Fibroblast of lung (primary cell): ENCODE measurements at places on chromosomes 7 and 10. TPM values are rescaled to one million over a fixed set of nuclear protein-coding genes. Genes with fewer than 3 reads are reported as not detected.

The FGFBP3 gene
- total RNA-seq = 0.26 and 0.50 TPM in 2 replicates

The CH25H gene
- 8.2 and 17.7 TPM in 2 replicates for total RNA-seq

The GDF2 gene
- total RNA-seq = not detected in 2 replicates

DNA sequence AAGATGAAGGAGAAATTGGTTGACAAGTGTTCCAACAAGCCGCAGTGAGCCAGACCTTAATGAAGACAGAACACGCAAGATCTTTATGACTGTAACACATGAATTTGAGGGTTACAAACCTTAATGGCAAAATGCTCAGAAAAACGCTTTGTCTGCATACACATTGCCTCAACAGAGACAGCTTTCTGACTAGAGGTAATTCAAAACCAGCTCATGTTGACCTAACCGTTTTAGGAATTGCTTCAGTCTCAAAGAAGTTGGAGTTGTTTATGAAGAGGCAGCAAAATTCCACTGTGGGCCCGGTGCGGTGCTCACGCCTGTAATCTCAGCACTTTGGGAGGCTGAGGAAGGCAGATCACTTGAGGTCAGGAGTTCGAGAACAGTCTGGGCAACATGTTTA is 2.2 kb upstream of the GTF2I start:
- H3K27ac ChIP-seq = no peak overlapping the region
- no peaks in the 10 kb centered on the region for H3K27me3 ChIP-seq
- H3K4me1 ChIP-seq = peaks cover 4% of the 10 kb centered on the region
- no peaks in the 10 kb centered on the region for H3K36me3 ChIP-seq
- no peak overlapping the region for H3K4me3 ChIP-seq

GRCh38 chr10:117391436-117392205 is 16.4 kb upstream of the PDZD8 start:
- DNase-seq = peak; percentile 84
- no peak overlapping the region for H3K4me3 ChIP-seq
- no peaks in the 10 kb centered on the region for H3K4me1 ChIP-seq
- H3K27ac ChIP-seq = no peak overlapping the region
- H3K27me3 ChIP-seq = peaks cover 5% of the 10 kb centered on the region
- H3K36me3 ChIP-seq = no peaks in the 10 kb centered on the region

GRCh38 chr10:14325325-14325955 is 5.3 kb downstream of the FRMD4A start:
- no peak overlapping the region for H3K4me3 ChIP-seq
- H3K27ac ChIP-seq = no peak overlapping the region

DNA sequence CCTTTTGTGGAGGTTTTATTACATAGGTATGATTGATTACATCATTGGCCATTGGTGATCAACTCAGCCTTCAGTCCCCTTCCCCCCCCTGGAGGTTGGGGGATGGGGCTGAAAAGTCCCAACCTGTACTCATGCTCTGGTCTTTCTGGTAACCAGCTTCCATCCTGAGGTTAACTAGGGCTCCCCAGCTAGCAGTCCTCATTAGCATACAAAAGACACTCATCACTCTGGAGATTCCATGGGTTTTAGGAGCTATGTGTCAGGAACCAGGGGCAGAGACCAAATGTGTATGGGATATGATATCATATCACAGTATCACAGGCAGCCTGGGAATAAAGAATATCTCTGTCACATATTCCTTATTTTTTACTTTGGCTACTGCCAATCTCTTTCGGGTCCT is 13.6 kb downstream of the CCSER2 start:
- DNase-seq = no peak
- no peak overlapping the region for H3K27ac ChIP-seq
- peaks cover 2% of the 10 kb centered on the region for H3K4me1 ChIP-seq
- H3K27me3 ChIP-seq = no peaks in the 10 kb centered on the region

DNA sequence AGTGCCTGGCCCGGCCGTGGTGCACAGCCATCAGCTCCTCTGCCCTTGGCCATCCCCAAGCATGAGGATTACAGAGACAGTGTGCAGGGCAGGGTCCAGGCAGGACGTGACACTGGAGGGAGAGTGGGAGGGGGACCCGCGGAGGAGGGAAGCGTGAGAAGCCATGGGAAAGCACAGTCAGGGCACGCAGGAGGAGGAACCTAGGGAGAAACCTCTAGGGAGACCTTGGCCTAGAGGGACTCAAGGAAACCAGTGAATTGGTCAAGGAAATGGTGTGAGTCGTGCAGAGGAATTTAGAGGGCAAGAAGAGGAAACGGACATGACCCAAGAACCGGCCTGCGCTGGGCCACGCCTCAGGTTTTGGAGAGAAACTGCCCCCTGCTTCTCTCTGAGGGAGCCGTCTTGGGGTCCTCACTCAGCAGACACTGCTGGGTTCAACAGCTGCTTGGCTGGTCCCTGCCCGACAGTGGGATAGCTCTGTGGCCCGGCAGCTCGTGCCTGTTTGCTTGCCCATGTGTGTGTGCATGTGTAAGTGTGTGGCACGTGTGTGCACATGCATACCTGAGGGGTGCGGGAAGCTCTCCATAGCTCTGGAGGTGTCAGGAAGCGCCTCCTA is 3.2 kb downstream of the OPN4 start:
- H3K4me3 ChIP-seq = no peak overlapping the region
- DNase-seq = no peak
- no peaks in the 10 kb centered on the region for H3K4me1 ChIP-seq
- H3K36me3 ChIP-seq = no peaks in the 10 kb centered on the region
- H3K27ac ChIP-seq = no peak overlapping the region
- H3K27me3 ChIP-seq = no peaks in the 10 kb centered on the region

GRCh38 chr10:91220954-91221675 is 652 bp downstream of the PCGF5 start:
- H3K36me3 ChIP-seq = no peaks in the 10 kb centered on the region
- DNase-seq = peak; percentile 39
- no peaks in the 10 kb centered on the region for H3K4me1 ChIP-seq
- peak overlapping the region; percentile 78 for H3K4me3 ChIP-seq
- no peaks in the 10 kb centered on the region for H3K27me3 ChIP-seq

- no peaks in the 10 kb centered on the region for H3K36me3 ChIP-seq
- no peak overlapping the region for H3K4me3 ChIP-seq
- no peaks in the 10 kb centered on the region for H3K4me1 ChIP-seq
- no peak overlapping the region for H3K27ac ChIP-seq
- no peak for DNase-seq
Observed at GRCh38 chr10:36393801-36394200, 731.6 kb upstream of the ANKRD30A start.

DNA sequence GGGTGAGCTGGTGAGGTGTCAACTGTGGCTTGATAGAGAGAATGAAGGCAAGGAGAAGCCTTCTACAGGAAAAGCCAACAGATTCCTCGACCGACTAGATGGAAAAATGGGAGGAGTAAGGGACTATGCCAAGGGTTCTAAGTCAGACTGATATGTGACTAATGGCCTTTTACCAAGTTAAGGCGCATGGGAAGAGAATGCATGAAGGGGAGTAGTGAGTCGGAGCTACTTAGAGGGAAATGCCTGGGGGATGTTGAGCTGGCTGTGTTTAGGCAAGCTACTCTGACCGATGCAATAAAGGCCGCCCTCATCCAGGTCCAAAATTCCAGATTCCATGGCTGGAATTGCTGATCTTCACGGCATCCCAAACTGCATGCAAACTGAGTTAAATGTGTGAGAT is 48.2 kb downstream of the APBB1IP start:
- DNase-seq = peak; percentile 98
- H3K4me1 ChIP-seq = peaks cover 3% of the 10 kb centered on the region
- peak overlapping the region; percentile 58 for H3K27ac ChIP-seq
- no peaks in the 10 kb centered on the region for H3K27me3 ChIP-seq
- H3K36me3 ChIP-seq = no peaks in the 10 kb centered on the region

- DNase-seq = no peak
- H3K36me3 ChIP-seq = no peaks in the 10 kb centered on the region
- H3K4me3 ChIP-seq = no peak overlapping the region
- no peaks in the 10 kb centered on the region for H3K27me3 ChIP-seq
- peaks cover 2% of the 10 kb centered on the region for H3K4me1 ChIP-seq
Observed at GRCh38 chr7:2710286-2710655, 22.3 kb downstream of the AMZ1 start.

GRCh38 chr7:164882-165660 is 27.3 kb upstream of the FAM20C start:
- H3K4me3 ChIP-seq = no peak overlapping the region
- H3K27me3 ChIP-seq = peaks cover 39% of the 10 kb centered on the region

DNA sequence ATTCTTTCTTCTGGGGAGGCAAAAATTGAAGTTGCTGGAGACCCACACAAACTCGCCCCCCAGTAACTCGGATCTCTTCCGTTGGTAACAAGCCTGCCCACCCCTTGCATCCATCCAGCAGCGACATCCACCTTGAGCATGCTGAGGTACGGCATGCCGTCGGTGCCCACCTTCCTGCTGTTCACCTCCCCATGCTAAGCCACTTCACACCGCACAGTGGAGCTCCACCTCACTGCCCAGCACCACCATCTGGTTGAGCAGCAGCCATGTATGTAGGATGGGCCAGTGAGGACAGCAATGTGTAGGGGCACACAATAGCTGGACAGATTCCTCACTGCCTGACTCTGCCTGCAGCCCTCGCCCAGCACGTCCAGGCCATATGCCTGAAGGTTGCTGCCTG is 138.1 kb upstream of the ZNF92 start:
- no peak for DNase-seq
- H3K27me3 ChIP-seq = no peaks in the 10 kb centered on the region
- H3K36me3 ChIP-seq = no peaks in the 10 kb centered on the region
- no peaks in the 10 kb centered on the region for H3K4me1 ChIP-seq
- no peak overlapping the region for H3K4me3 ChIP-seq
- no peak overlapping the region for H3K27ac ChIP-seq

- H3K36me3 ChIP-seq = no peaks in the 10 kb centered on the region
- no peak overlapping the region for H3K27ac ChIP-seq
- H3K27me3 ChIP-seq = no peaks in the 10 kb centered on the region
- H3K4me3 ChIP-seq = no peak overlapping the region
- no peak for DNase-seq
- H3K4me1 ChIP-seq = no peaks in the 10 kb centered on the region
Observed at GRCh38 chr10:2874963-2875362, 192.4 kb upstream of the PFKP start.

- H3K4me1 ChIP-seq = peaks cover 5% of the 10 kb centered on the region
- peak overlapping the region; percentile 97 for H3K27ac ChIP-seq
- H3K4me3 ChIP-seq = peak overlapping the region; percentile 56
- DNase-seq = peak; percentile 64
Observed at GRCh38 chr7:39951226-39952194, 1.5 kb downstream of the CDK13 start.
